T-helper 17 cell (primary cell): ENCODE measurements at places on chromosomes 6 and 20. TPM values are rescaled to one million over a fixed set of nuclear protein-coding genes. Genes with fewer than 3 reads are reported as not detected.

Gene PLG
- not detected for total RNA-seq

Gene CCM2L
- total RNA-seq: not detected

Gene CASS4
- 7.1 TPM for total RNA-seq

Gene CNR1
- total RNA-seq: not detected

Gene SLC22A1
- 0.21 TPM for total RNA-seq

Gene CTSZ
- total RNA-seq: 27.4 TPM

Gene FAM209B
- 3.2 TPM for total RNA-seq

Gene DACT2
- total RNA-seq: not detected

Gene UBD
- total RNA-seq: not detected

Gene LINC00237
- not detected for total RNA-seq

Gene TMEM14A
- 7.8 TPM for total RNA-seq

GRCh38 chr20:37567331-37567665 lies 39.6 kb upstream of the BLCAP start:
- no peak for DNase-seq

DNA sequence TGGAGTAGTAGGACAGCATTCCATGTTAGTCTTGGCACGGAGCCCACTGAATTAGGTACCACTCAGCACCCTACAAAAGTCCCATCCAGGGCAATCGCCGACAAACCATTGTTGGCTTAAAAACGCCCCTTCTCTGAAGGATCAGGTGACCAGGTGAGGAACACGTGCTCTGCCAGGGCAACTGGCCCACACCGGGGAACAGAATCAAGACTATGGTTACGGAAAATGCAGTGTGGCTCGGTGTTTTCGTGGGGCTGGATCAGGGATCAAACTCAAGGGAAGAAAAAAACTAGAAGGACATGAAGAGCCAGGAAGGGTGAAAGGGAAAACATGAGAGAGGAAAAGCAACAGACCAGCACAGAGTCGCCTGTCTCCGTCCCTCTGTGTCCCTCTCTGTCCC lies 177.8 kb upstream of the ARID1B start:
- DNase-seq: no peak

DNA sequence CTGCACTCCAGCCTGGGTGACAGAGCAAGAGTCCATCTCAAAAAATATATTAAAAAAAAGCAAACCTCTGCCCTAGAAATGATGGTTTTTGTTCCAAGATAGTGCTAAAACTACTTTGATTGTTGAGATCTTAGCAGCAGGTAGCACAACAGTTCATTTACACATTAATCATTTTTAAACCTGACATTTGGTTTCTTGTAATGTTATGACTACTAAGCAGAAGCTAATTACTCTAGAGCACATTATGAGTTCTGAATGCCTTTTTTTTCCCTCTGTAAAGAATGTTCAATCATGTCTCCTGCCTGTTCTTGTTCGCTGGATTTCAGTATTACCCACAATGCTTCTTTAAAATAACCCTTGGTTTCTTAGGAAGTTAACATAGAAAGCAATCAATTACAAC lies 24.7 kb upstream of the PHF3 start:
- DNase-seq: no peak

- DNase-seq: no peak
These were observed 53.1 kb downstream of the PREX1 start for GRCh38 chr20:48774696-48775095.

DNA sequence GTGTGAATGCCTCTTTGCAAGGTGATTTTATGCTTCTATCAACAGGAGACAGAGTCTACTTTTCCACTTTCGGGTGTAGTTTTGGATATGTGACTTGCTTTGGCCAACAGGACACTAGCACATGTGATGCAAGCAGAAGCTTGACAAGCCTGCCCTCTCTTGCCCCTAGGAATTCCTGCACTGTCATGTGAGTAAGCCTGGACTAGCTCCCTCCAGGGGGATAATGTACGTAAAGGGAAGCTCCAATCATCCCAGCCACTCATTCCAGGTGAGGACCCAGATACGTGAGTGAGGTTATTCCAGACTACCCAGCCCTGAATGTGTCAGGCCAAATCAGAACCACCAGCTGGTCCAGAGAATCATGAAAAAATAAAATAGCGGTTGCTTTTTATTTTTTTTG lies 33.3 kb downstream of the BEND3 start:
- no peak for DNase-seq

DNA sequence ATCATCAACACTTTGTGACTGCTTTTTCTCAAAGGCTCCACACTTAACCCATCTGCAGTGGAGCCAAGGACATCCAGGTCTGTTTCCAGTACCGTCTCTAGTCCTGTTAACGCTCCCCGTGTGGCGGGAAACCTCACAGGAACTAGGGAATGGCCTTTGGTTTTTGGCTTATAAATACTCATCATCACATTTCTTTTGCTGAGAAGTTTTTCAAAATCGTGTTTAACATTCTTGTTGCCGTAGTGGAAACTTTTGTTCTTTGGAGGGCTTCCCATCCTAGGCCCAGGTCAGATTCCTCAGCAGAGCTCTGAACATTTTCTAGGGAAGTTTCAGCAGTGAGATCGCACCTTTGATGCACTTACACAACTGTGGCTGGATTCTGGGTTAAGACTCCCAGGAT lies 24.6 kb downstream of the DAAM2 start:
- no peak for DNase-seq

- no peak for DNase-seq
These were observed 21.5 kb downstream of the TPBG start for GRCh38 chr6:82385102-82385501.

DNA sequence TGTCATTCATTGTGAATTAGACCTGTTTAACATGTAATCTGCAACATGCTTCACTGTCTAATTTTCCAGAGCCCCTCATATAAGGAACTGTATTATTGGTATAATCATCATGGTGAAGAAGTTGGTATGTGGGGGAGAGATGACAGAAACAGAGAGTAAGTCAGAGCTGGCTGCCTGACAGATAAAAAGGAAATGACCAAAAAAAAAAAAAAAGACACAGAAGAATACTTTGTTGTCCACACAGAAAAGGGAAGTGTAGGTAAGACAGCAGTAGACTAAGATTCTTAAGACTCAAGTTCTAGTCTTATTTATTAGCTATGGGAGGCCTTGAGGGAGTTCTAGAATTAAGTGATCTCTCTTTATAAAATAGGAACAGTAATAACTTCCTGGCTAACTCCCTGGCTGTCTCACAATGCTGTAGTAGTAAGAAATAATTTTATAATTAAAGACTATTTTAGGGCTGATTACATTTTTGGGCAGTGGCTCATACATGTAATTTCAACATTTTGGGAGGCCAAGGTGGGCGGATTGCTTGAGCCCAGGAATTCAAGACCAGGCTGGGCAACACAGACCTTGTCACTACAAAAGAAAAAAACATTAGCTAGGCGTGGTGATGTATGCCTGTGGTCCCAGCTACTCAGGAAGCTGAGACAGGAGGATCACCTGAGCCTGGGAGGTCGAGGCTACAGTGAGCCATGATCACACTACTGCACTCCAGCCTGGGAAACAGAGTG lies 102.5 kb downstream of the PRL start:
- DNase-seq: no peak

GRCh38 chr20:38225900-38226263 lies 34.7 kb downstream of the KIAA1755 start:
- no peak for DNase-seq

DNA sequence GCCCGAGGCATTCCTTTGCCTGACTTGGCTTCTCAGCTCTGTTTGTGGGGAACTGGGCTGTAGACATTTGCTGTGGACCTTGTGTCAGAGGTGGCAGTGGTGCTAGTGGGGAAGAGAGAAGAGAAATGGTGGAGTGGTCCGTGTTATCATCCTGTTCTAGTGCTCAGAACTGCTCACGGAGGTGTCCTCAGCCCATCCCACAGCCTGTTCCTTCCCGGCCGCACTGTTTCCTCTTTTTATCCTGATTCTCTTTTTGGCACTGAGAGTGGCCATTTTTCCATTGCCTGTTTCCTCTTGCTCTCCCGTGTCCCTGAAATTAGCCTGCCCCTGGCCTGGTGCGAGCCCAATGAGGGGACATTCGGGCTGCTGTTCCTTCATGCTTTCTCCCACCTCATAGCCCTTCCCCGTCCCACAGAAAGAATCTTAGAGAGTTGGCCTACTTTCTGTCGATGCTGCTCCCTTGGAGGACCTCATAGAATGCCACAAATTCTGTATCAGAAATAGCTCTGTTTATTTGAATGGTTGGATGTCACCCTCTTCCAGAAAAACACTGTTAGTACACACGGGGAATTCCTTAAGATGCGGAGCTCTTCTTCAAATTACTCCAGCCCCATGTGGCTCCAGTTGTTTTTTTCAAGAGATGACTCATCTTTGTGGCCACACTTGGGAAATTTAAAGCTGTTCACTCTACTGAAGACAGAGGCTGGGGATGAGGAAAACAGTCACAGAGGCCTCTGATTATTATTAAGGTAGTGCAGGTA lies 26.1 kb downstream of the FARS2 start:
- DNase-seq: no peak

- DNase-seq: no peak
These were observed 10.3 kb upstream of the LPIN3 start for GRCh38 chr20:41330343-41330720.

GRCh38 chr6:77173472-77174074 lies 289.7 kb downstream of the HTR1B start:
- no peak for DNase-seq
